NCI-H1417 (cell line): ENCODE measurements at places on chromosomes 12 and 14.
A peak's percentile ranks its signal among the peaks of the same experiment; 100 is the strongest.

GRCh38 chr14:104228221-104228620, 89.8 kb downstream of the KIF26A start:
- no peak for DNase-seq

- DNase-seq: peak; percentile 77
Measured at GRCh38 chr12:42589465-42590329, at the start of gene PRICKLE1. TSS of gene PRICKLE1 (minus strand) at chr12:42589746. CDS start at chr12:42472516, 117,230 bp downstream.

GRCh38 chr14:95197551-95197950, 40.2 kb upstream of the DICER1 start:
- DNase-seq: no peak

DNA sequence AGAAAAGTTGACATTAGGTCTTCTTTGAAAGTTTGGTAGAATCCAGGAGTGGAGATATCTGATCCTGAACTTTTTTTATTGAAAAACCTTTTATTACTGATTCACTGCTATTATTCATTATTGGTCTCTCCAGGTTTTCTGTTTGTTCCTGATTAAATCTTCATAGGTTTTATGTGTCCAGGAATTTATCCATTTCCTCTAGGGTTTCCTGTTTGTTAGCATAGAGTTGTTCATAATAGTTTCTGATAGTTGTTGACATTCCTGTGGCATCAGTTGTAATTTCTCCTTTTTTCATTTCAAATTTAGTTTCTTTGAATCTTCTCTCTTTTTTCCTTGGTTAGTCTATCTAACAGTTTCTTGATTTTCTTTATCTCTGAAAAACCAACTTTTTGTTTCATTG, 370.3 kb downstream of the SLC6A15 start:
- no peak for DNase-seq

- no peak for DNase-seq
Measured at GRCh38 chr12:24500421-24500820, 448.5 kb downstream of the BCAT1 start.

DNA sequence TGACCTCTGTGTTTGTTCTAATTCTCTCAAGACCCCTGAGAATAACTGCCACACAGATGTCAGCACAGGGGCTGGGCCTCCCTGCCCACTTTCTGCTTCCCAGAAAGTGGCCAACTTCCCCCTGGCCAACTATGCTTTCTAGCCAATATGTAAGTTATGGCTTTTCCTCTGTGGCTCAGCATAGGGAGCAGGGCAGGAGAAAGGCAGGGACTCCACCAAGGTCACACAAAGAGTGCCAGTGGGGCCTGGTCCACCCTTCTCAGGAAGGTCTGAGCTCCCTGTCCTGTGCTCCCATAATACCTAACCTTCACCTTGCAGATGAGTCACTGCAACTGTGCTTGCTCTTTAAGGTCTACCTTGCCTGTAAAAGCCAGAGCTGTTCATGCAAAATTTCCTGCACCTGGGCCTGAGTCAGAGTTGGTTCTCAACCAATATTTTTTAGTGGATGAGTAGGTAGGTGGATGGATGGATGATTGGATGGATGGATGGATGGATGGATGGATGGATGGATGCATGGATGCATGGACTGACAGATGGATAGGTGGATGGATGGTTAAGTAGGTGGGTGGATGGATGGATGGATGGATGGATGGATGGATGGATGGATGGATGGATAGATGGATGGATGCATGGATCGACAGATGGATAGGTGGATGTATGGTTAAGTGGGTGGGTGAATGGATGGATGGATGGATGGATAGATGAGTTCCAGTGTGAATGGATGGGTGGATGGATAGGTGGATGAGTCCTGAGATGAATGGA, 64.2 kb downstream of the DIO3 start:
- DNase-seq: no peak

DNA sequence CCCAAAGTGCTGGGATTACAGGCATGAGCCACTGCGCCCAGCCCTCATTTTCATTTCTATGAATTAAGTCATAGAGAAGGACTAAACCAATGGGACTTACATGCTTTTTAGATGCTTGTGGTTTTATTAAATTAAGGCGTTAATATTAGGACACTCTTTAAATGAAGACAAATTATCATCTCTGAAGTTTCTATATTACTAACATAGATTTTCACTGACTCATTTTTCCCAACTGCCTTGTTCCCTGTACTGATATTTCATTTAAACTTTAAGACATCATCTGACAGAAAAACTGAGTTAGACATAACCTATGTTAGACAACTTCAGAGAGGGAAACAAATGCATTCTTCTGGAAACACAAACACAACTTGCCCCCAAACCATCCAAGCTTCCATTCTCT, 99.8 kb downstream of the BTG1 start:
- no peak for DNase-seq

DNA sequence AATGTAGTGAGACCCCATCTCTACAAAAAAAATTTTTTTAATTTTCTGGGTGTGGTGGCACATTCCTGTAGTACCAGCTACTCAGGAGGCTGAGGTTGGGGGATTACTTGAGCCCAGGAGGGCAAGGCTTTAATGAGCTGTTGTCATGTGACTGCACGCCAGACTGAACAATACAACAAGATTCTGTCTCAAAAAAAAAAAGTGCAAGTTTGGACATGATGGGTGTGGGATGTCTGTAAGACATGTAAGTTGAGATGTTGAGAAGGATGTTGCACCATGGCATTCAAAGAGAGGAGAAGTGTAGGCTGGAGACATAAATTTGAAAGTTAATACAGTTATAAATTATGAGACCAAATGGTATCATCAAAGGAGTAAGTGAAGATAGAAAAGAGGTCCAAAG, 23.5 kb downstream of the YEATS4 start:
- DNase-seq: no peak

DNA sequence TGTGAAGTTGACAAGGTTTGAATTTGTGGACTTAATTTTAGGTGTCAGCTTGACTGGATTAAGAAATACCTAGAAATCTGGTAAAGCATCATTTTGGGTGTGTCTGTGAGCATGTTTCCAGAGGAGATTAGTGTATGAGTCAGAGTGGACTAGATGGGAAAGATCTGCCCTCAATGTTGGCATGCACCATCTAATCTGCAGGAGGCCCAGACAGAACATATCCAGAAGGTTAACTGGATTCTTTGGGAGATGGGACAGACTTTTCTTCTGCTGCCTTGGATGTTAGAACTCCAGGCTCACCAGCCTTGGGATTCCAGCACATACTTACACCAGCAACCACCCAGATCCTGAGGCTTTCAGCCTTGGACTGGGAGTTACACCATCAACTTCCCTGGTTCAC, 14.1 kb downstream of the SGPP1 start:
- DNase-seq: no peak

DNA sequence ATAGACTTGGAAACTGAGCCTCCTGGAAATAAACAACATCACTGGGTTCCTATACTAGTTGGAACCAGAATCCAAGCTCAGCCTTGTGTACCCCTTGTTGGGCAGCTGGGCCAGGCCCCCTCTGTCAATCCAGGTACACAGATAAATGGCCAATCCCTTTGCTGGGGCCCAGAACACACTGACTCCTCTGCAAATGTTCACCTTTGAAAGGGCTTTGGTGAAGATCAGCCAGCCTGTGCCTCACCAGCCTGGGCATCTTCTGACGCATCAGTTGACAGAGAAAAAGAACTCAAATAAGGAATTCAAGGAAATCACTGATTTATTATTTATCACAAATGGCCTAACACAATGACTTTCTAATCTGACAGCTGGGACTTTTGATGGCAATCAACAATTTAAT, 1090.2 kb downstream of the BCL11B start:
- DNase-seq: no peak

DNA sequence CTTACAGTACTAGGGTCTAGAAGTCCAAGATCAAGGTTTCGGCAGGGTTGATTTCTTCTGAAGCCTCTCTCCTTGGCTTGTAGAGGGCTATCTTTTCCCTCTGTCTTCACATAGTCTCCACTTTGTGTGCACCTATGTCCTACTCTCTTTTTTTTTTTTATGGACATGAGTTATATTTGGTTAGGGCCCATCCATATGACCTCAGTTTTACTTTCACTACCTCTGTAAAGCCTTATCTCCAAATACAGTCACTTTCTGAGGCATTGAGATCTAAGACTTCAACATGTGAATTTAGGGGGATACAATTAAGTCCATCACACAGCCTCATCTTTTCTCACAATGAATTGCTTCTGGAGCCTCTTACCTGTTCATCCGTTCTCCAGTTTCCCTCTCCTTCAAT, 5.9 kb upstream of the SPTB start:
- DNase-seq: no peak

GRCh38 chr14:64185184-64185583, 109.0 kb downstream of the ESR2 start:
- DNase-seq: no peak

DNA sequence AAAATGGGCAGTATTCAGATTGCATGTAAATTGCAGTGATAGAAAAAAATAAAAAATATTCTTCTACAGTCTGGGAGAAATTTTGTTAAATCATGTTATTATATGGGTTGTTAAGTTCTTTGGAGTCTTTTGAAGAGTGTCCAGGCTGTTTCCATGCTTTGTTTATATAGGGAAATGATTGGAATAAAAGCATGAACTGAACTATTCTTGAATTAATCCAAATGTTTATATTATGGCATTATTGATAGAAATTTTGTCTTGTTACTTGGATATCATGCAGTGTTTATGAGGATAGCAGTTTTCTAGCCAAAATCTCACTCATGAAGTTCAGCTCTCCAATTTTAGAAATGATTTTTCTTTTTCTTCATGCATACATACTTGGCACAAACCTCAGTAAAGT, 108.2 kb upstream of the NAV3 start:
- no peak for DNase-seq

DNA sequence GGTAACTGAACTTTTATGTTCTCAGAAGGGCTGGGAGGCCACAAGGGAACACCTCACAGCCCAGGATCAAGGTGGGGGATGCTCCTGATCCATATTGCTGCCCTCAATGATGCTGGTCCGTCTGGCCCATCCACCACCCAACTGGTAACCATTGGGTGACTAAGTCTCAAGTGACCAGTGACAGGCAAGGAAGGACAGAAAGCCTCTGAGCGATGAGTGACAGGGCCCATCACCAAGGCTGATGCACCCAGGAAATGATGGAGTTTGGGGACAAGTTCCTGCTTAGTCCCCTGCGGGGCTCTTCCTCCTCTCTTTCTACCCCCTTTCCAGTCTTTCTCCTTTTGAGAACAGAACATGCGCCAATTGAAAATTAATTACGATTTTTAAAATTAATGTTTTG, 2.6 kb upstream of the MMP19 start:
- no peak for DNase-seq

DNA sequence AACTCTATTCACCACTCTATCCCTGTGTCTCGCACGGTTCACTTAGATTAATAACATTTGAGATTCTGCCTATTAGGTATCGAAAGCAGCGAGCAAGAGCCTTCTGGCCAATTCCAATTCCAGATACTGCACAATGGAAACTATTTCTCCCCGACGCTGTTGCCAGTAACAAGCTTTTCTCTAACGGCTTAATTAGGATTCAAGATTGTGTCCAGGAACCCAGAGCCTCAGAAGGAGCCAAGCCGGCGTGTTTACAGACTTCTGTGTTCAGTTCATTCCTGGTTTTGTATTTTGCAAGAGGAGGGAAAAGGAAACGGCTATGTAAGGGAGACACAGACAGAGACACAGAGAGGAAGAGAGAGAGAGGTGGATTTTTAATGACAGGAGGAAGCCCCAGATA, 185.6 kb downstream of the DICER1 start:
- DNase-seq: no peak

DNA sequence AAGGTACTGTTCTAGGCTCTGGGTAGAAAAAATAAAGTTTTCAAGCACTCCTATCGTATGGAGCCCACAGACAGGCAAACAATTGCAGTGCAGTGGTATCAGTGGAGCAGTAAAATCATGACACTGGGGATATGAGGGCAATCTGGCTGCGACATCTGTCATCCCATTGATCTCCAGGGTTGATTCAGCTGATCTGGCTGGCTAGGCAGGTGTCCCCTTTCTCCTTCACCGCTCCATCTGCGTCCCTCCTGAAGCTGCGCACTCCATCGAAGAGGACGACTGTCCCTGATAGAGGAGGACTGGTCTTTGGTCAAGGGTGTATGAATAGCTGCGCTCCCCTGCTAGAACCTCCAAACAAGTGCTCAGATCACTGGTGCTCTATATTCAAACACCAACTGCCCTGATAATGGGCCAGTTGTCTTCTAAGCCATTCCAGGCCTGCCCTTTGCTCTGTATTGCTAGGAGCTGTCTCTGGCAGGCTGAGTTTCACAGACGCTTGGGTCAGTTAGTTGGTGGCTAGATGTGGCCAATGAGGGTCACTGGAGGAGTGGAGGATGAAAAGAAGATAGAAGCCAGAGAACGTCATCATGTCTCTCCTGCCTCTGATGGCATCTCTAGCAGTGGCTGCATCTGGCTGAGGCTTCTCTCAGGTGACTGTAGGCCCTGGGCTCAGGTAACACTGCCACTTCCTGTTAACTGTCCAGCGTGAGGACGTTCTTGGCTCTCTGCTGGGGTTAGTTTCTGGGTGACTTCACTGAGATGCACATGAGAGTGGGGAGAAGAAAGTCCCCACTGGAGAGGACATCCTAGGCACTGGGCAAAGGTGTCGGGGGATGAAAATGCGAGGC, 205.0 kb upstream of the FOXN3 start:
- DNase-seq: no peak

GRCh38 chr14:82385048-82385447, 851.4 kb upstream of the SEL1L start:
- peak; percentile 59 for DNase-seq

GRCh38 chr12:11651381-11651780, 1.9 kb downstream of the ETV6 start:
- no peak for DNase-seq

- no peak for DNase-seq
Measured at GRCh38 chr12:104681012-104681690, 224.4 kb downstream of the CHST11 start.

- DNase-seq: no peak
Measured at GRCh38 chr12:131872154-131873051, 22.0 kb upstream of the ULK1 start.

GRCh38 chr12:54301428-54302048, 723 bp upstream of the NFE2 start:
- DNase-seq: no peak

- peak; percentile 81 for DNase-seq
Measured at GRCh38 chr14:60640859-60641741, 8.2 kb downstream of the SIX1 start.

DNA sequence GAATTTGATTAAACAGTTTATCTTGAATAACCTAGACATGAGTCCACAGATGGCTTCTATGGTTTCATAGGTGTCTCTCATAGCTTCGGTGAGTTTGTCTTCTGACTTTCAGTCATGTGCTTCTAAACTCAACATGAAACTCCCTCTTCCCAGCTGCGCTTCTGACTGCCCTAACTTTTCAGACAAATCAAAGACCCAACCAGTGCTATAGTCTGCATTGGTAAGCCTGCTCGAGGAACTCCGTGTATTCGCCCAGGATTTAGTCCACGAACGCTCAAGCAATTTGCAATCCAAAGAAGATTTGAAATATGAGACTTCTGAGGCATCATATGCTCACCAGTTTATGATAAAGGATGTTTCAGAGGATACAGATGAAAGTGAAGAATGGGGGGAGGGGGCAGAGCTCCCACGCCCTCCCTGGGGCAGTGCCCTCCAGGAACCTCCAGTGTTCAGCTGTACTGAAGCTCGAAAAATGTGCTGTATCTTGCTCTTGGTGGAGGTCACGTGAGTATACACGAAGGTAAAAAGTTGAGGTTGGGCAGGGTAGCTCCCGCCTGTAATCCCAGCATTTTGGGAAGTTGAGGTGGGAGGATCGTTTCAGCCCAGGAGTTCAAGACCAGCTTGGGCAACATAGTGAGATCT, 5.2 kb upstream of the RILPL2 start:
- DNase-seq: no peak

GRCh38 chr12:11085419-11085818, 6.7 kb downstream of the TAS2R43 start:
- DNase-seq: no peak

- no peak for DNase-seq
Measured at GRCh38 chr12:8817856-8818255, 4.6 kb upstream of the A2ML1 start.

GRCh38 chr12:26704684-26705460, 128.1 kb downstream of the ITPR2 start:
- no peak for DNase-seq
